ENCODE measurements at places on chromosomes 3 and 15. TPM values are rescaled to one million over a fixed set of nuclear protein-coding genes. Genes with fewer than 3 reads are reported as not detected.

Gene WDR73
- 28.5 TPM for total RNA-seq

Gene GNAI2
- total RNA-seq: 304 TPM

Gene GPR171
- total RNA-seq: not detected

Gene DCLK3
- not detected for total RNA-seq

Gene FAM174B
- 0.37 TPM for total RNA-seq

Gene KY
- total RNA-seq: not detected

Gene IRAK2
- total RNA-seq: 9.1 TPM

DNA sequence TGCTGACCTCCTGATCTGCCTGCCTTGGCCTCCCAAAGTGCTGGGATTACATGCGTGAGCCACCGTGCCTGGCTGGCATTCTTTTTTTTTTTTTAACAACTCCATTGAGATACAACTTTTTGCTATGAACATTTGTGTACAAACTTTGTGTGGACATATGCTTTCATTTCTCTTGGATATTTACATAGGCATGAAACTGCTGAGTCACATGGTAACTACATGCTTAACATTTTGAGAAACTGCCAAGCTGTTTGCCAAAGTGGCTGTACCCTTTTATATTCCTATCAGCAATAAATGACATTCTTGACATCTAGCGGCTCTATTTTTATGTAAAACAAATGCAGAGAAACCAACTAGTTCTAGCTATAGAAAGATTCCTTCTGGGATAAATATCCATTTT is 8.7 kb upstream of the YEATS2 start:
- no peak for DNase-seq

DNA sequence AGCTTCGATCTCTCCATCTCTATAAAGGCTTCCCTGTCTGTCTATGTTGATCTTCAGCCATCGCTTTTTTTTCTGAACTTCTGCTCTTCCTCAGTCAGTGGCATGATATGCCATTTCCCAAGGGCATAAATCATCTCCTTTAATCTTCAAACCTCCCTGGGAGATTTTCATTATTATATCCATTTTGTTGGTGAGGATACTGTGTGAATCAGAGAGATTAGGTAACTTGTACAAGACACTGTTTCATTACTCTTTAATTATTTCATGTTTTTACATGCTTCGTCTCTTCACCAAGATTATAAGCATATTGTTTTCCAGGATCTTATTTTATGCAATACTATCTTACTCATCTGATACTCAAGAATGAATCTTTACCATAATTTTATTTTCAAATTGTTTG is 124.8 kb upstream of the ATP11B start:
- no peak for DNase-seq

DNA sequence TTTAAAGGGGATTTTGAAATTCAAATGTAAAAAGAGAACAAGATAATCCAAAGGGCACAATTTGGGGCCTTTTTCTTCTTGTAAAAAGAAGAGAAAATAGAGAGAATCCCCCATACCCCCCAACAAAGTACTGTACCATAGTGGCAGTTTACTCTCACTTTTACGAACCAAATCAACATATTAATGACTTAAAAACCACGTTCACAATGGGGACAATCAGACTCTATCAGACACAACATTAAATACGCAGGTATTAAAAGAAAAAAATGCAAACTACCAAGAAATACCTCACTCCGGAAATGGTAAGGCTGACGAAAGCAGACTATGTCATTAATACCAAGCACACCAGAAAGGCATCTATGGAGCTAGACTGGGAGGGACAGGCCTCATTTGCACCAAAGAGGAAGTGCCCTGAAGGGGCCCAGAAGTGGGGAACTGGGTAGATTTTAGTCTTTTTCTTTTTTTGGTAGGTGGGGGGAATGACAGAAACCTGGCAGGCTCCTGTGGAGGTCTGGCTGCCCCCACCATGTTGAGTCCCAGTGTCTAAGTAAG is 134.3 kb downstream of the TIGIT start:
- no peak for DNase-seq

DNA sequence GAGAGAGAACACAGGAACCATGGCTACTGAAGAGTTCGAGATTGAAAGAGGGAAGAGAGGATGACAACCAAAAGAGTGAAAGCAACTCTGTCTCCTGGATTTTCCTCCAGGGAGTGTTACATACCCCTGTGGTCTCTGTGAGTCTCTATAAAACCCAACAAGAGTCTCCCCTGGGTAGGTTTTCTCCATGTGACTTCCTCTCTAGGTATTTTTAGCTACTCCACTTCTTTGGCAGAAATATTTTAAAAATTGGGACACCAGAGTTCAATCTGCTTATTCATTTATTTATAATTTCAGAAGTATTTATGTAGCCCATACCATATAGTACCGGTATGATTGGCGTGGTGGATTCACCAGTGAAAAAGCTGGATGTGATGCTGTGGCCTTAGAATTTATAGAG is 671.7 kb upstream of the NR2F2 start:
- no peak for DNase-seq

- no peak for DNase-seq
Observed at GRCh38 chr15:64847016-64847415, 5.3 kb downstream of the PLEKHO2 start.

- DNase-seq: no peak
Observed at GRCh38 chr3:126353694-126354321, 3.4 kb downstream of the KLF15 start.

DNA sequence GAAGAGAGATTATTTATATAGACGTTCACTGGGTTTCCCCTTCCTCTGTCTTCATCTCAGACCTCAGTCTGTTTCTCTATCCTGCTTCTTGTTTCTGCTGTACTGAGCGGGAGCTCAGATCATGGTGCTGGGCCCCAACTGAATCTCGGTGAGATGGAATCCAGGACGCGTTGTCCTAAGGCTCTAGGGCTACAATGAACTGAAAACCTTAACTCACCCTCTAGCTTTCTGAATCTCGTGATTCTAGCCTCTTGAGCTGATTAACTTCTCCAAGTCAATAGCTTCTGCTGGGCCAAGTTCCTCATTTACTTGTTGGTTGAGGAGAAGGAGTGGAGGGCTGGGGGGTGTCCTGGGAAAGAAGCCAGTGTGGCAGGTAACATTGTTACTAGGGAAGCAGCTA is 32.7 kb upstream of the MAP3K13 start:
- no peak for DNase-seq

GRCh38 chr3:127851899-127852298 is 29.6 kb upstream of the MGLL start:
- DNase-seq: no peak

- DNase-seq: no peak
Observed at GRCh38 chr3:171186383-171186782, 159.9 kb upstream of the SLC2A2 start.

DNA sequence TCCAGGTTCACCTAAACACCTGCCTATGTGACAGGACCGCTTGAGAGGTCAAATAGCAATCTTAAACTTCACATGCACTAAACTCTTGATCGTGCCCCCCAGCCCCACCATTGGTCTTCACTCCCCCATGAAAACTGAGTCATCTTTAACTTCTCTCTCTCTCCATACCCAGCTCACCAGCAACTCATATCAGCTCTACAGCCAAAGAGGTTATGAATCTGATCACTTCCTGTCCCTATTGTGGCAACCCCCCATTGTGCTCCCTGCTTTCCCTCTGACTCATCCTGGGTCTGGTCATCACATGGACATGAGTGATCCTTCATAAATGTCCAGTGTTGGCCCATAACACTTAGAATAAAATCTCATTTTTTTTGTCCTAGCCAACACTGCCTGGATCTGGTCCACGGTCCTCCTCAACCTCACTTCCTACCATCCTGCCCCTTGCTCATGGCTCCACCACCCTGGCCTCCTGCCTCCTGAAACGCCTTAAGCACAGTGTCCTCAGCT is 103.4 kb upstream of the HACD2 start:
- DNase-seq: peak; percentile 100

DNA sequence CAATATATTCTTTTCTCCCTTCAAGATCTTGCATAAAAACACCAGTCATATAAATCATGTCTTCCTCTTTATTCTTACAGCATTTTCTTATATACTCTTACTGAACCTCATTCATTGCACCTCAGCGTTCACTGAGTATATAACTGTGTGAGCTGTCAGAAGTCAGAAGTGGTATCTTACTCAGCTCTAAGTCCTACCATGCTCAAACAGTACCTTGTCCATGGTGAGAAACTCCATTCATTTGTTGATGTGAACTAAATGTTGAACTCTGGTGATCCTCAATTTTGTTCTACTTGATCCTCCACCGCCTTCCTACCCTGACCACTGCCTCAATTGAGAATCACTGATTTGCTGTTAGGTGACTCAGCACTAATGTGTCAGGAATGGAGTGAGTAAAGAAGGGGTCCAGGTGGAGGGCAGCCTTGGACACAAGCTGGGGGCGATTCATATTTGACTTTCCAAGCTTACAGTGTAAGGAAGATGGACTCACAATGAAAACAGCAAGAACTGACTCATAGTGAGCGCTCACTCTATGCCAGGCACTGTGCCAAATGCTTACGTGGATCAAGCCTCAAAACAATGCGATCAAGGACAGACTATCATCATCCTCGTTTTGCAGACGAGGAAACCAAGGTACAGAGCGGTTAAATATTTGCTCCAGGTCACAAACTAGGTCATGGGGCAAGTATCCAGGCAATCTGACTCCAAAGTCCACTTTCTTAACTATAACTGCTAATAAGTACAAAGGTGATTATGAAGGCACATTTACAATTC is 13.5 kb upstream of the ZFYVE19 start:
- peak; percentile 96 for DNase-seq

GRCh38 chr15:79093352-79093935 is 2.9 kb upstream of the RASGRF1 start:
- DNase-seq: no peak

DNA sequence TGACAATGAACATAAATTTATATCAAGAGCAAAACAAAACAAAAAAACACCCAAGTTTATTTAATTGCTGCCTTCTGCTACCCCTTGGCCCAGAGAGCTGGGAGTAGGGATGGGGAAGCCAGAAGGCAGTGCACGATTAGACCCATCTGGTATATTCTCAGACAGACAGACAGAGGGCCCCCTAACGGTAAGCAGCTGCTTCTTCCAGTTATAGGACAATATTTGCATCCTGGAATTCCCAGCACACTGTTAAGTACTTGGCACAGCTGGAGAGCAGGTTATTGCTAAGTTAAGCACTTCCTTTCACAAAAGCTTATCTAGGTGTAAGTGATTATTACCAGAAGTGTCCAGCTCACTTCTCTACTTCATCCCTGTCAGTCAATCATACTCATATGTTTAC is 39.3 kb downstream of the C2CD4B start:
- no peak for DNase-seq

Data from HT1080 (cell line).